ENCODE measurements at places on chromosomes 3 and 15. TPM values are rescaled to one million over a fixed set of nuclear protein-coding genes. Genes with fewer than 3 reads are reported as not detected.

PIGZ gene
- 0.49 TPM for total RNA-seq

SYNPR gene
- not detected for total RNA-seq

MESP2 gene
- not detected for total RNA-seq

CALML4 gene
- 6.4 TPM for total RNA-seq

IGSF10 gene
- not detected for total RNA-seq

UROC1 gene
- not detected for total RNA-seq

Measured in CD8-positive, alpha-beta memory T cell (primary cell).